Mammary epithelial cell (primary cell): ENCODE measurements at places on chromosomes 1 and 21. TPM values are rescaled to one million over a fixed set of nuclear protein-coding genes. Genes with fewer than 3 reads are reported as not detected.

Gene PTPN14
- 157 TPM for total RNA-seq

Gene S100A7
- not detected in 2 replicates for total RNA-seq

Gene TLR5
- 0.64 and 1.5 TPM in 2 replicates for total RNA-seq

Gene ANKRD34A
- 1.2 and 1.6 TPM in 2 replicates for total RNA-seq

Gene CCDC30
- total RNA-seq: 1.8 TPM

Gene ANKRD65
- 7.5 TPM for total RNA-seq

Gene NBPF12
- total RNA-seq: 7.2 and 11.8 TPM in 2 replicates

Gene ACOT11
- total RNA-seq: 3.7 TPM

Gene VWA5B1
- not detected in 2 replicates for total RNA-seq

Gene LRRC8B
- 3.5 and 3.8 TPM in 2 replicates for total RNA-seq

Gene OPRD1
- total RNA-seq: 0.17 TPM

Gene KCNJ15
- 3.2 and 11.7 TPM in 2 replicates for total RNA-seq

Gene NMNAT2
- 0.59 and 0.75 TPM in 2 replicates for total RNA-seq

Gene WNT2B
- 1.2 and 1.4 TPM in 2 replicates for total RNA-seq

Gene CA14
- not detected in 2 replicates for total RNA-seq

Gene RPS8
- 1,053 TPM for total RNA-seq

Gene IARS2
- 69.8 TPM for total RNA-seq

Gene LMX1A
- total RNA-seq: not detected in 2 replicates

Gene FCER1G
- 0.50 TPM for total RNA-seq

Gene SGIP1
- total RNA-seq: not detected

Gene ITSN1
- total RNA-seq: 18.7 TPM

Gene PTGS2
- 304 and 504 TPM in 2 replicates for total RNA-seq

Gene WNT3A
- not detected in 2 replicates for total RNA-seq

Gene SLC22A15
- 51.2 TPM for total RNA-seq

Gene CELA3B
- total RNA-seq: not detected

Gene CACHD1
- total RNA-seq: 12.0 TPM

Gene RORC
- 0.13 TPM in 1 of 2 replicates, not detected in the other for total RNA-seq

Gene RNF115
- total RNA-seq: 12.0 TPM

Gene TNNI3K
- total RNA-seq: not detected

Gene C1orf185
- not detected in 2 replicates for total RNA-seq

Gene SMIM1
- 1.2 TPM for total RNA-seq

Gene ZNF593OS
- 0.50 TPM for total RNA-seq

Gene PPP1R8
- 41.9 and 42.5 TPM in 2 replicates for total RNA-seq

Gene DEDD
- 42.3 and 49.1 TPM in 2 replicates for total RNA-seq

Gene IFNLR1
- total RNA-seq: 11.9 and 12.5 TPM in 2 replicates

Gene IL22RA1
- 0.72 and 3.3 TPM in 2 replicates for total RNA-seq

Gene CRP
- not detected for total RNA-seq

Gene TMEM125
- total RNA-seq: 5.1 and 7.7 TPM in 2 replicates

Gene AHCYL1
- 72.2 and 97.7 TPM in 2 replicates for total RNA-seq

Gene ADAMTS1
- total RNA-seq: 339 TPM
